ENCODE measurements at places on chromosomes 12 and 14.

DNA sequence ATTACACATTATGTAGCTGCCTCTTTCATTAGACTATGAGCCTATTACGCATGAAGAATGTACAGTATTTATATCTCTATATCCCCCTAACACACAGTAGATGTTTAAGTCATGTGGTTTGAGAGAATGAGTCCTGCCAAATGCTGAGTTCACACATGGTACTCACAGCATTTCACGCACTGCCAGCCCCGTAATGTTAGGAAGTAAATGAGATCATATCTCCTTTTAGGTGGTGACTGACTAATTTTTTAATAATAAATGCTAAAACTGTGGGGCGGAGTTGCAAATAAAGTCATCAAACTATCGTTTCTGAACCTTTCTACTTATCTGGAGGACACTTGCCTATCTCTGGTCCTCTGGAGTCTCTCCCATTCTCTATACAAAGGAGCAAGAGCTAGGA is 343.8 kb downstream of the ADAMTS20 start:
- DNase-seq: no peak

GRCh38 chr14:32817780-32818179 is 120.9 kb upstream of the NPAS3 start:
- no peak for DNase-seq

- no peak for DNase-seq
Observed at GRCh38 chr14:54652605-54653052, 85.7 kb downstream of the SAMD4A start.

DNA sequence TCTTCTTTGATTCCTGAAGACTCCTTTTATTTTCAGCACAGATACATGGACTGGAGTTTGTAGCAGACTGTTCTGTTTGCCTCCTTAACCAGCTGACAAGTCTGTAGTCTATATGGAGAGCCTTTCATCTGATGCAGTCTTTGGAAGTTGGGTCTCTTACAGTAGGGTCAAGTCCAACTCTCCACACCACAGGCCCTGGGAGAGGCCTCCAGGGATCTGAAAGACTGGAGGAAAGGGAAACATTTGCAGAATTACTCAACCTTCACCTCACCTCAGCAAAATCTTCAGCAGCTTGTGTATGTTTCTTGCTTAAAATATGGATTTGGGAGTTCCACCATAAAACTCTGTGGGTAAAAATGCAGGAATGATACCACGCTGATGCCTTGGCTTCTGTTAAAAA is 188.4 kb downstream of the MSRB3 start:
- DNase-seq: no peak

DNA sequence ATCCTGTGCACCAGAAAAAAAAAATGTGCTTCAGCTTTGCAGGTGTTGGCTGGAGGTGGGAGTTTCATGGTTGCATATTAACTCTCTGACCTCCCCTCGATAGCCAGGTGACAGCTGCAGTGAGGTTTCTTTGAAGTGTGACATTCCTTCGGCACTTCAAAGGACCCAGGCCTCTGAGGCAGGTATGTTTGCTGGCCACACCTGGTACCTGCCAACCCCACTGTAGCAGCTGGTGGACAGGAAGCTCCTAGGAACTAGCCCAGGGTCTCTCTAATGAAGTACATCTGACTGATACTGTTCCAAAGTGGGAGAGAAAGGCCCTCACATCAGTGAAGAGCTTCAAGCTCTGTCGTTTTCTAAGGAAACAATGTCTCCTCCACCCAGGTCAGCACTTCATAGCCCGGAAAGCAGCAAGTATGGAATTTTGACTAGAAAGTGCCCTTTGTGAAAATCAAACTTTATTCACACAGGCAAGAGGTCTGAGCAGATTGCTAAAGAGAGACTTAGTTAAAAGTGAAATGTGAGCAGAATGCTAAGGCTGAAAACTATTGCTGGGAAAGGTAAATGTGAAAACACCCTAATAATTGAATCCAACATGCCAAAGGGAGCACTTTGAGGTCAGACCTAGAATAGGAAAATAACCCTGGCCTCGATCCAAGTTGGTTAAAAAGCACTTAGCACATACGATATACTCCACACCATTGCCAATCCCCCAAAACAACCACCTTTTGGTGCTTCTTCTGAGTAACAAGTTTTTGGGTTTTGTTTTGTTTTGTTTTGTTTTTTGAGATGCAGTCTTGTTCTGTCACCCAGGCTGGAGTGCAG is 71.3 kb downstream of the PHLDA1 start:
- no peak for DNase-seq

DNA sequence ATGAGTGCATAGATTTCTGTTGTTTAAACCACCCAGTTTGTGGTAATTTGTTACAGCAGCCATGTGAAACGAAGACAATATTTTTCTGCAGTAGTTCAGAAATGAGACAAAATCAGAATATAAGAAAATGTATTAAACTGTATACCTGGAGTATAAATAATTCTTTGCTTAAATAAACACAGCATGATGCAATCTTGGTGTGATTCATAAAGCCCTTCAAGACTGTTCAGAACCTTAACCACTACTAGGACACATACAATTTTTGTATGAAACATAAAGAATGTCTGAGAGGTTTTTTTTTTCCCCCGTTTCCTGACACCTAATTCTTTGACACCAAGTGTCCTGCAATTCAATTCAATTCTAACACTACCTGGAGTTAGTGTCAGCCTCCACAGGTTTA is 10.5 kb downstream of the C12orf75 start:
- DNase-seq: no peak

- no peak for DNase-seq
Observed at GRCh38 chr14:60348211-60348610, 99.2 kb downstream of the PPM1A start.

DNA sequence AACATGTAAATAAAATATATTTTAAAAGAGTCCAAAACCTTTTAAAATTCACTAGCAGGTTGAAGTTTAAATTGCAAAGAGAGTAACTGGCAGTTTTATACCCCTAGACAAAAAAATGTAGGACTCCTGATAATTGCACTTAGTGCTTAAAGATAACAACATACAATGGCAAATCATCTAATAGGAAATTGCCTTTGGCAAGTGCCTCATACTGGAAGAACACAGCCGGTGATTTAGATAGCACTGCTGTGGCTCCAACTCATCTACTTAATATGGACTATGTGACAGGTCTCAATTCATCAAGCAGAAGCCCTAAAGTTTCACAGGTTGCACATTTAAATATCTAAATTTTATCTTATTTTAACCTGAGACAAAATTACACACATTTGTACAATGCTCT is 13.4 kb downstream of the C12orf50 start:
- DNase-seq: no peak

DNA sequence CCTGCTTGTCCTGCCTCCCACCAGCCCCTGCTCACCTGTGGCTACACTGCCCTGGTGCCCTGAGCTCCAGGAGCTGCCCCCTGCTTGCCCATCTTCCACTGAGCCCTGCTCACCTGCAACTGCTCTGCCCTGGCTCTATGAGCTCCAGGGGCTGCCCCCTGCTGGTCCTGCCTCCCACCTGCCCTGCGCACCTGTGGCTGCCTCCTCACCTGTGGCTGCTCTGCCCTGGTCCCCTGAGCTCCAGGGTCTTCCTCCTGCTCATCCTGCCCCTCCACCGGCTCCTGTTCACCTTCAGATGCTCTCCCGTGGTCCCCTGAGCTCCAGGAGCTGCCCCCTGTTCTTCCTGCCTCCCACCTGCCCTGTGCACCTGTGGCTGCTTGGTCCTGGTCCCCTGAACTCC is 247.6 kb downstream of the TMEM121 start:
- DNase-seq: no peak

DNA sequence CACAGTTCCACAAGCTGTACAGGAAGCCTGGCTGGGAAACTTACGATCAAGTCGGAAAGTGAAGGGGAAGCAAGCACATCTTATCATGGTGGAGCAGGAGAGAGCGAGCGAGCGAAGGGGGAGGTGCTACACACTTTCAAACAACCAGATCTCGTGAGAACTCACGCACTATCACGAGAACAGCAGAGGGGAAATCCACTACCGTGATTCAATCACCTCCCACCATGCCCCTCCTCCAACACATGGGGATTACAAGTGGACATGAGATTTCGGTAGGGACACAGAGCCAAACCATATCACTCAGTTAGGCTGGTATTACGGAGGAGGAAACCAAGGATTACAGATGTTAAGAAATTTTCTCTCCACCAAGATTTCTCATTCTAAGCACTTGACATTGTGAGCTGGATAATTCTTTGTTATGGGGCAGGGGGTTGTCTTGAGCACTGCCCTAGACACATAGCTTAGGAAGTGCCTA is 262.0 kb upstream of the G2E3 start:
- DNase-seq: no peak

DNA sequence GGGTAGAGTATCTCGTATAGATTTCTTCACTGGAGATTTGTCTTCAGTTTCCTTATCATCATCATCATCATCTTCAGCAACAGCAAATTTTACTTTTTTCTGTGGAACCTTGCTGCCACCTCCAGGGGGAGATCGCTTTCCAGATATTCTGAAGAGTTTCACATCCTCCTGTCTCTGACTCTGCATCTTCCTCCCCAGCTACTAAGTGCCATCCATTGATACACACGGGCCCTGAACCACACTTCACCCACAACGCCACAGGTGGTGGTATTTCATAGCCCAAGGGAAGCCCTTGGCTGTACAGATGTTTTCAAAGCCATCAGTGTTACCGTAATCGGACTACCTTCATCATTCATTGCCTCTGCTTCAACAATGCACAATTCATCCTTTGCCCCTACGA is 82.2 kb downstream of the PPP2R5C start:
- no peak for DNase-seq

- no peak for DNase-seq
Observed at GRCh38 chr12:12693111-12693671, 2.8 kb downstream of the GPR19 start.

- no peak for DNase-seq
Observed at GRCh38 chr14:74613211-74613914, 1.3 kb upstream of the LTBP2 start.

DNA sequence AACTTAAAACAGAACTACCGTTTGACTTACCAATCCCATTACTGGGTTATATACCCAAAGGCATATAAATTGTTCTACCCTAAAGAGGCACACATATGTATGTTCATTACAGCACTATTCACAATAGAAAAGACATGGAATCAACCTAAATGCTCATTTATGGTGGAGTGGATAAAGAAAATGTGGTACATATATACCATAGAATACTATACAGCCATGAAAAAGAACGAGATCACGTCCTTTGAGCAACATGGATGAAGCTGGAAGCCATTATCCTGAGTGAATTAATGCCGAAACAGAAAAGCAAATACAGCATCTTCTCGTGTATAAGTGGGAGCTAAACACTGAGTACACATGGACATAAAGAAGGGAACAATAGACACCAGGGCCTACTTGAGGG is 31.8 kb downstream of the TMEM229B start:
- no peak for DNase-seq

DNA sequence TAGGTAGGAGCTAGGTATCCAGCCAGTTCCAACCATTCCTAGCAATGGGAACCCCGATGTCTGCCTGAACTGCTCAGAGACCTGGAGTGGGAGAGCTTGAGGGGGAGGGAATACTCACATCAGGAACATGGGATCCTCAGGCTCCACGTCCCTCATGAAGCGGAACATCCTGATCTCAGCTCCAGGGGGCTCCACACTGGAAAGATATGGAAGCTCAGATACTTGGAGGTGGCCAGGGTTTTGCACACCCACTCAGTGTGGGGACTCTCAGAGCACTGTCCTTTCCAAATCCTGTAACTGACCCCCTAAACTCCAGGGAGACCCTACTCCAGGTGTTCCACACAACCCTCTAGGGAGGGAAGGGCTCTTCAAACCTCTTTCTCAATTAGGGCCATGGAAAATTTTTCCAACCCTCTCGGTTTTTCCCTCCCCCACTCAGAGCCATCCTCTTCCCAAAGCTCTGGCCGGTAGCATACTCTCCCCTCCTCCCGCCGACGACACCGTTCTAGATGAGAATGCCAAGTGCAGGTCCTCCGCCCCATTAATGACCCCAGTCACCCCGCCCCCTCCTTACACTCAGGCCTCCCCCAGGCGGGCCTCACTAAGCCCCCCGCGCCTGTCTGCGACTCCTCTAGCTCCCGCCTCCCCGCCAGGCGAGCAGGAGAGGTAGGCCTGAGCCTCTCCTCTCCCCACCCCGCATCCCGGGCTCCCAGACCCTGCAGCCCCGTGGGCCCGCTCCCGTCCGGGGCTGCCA is 597 bp downstream of the MLF2 start:
- no peak for DNase-seq

- DNase-seq: no peak
Observed at GRCh38 chr12:15689751-15690191, 99.4 kb downstream of the EPS8 start.

DNA sequence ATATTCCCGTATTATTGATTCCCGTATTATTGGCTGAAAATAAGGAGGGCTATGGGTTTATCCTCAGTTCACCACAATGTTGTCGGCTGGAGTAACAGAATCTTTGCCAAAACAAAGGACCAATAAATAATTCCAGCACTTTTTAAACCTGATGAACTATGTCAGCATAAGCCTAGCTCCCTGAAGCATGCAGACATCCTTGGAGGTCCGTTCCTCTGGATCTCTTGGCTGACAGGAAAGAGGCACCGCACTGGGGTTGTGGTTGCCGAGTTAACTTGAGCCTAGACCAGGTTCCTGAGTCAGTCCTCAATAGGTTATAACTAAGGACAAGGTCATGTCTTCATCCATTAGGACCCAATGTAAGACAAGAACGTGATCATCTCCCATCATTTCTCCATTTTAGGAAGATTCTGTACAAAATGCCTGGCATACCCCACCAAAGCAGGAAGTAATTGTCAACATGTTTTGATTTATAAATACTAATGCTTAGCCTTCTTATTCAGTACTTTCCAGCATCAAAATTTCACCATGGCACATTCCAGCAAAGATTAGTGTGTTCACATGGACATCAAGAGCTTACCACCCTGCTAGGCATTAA is 36.6 kb downstream of the NID2 start:
- no peak for DNase-seq

DNA sequence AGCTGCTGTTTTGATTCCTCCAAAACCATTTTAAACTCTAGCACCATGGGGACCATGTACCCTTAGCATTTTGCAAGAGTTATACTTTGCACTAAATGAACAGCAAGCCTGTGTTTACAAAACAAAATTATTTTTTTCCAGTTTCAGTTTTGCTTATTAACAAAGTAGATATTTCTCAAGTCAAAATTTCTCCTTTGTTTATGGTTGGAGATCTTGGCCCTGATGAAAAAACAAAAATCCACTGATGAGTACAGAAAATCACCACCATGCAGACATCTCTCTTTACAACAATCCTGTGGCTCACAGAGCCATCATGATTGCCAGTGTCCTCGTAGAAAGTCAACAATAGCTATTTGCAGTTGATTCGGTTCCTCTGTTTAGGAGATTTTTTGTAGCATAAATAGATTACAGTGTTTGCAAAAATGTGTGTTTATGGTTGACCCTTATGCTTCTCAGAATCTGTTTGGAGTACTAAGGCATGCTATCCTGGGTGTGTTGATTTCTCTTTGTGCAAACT is 201.1 kb upstream of the NUDT4 start:
- no peak for DNase-seq

DNA sequence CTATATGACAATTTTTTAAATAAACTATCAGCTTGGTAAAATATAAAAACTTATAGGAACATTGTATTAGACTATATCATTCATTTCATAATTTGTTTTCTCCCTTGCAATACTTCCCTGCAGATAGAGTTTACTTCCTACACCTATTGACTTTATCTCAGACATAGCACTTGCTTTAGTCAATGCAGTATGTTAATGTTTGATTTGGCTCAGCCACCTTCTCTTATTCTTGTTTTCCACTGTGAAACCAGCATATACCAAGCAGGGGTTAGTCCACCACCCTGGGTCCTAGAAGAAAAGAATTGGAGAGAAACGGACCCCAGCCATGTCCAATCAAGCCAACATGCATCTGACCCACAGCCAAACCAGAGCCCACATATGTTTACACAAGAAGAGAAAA is 10.4 kb upstream of the SOX5 start:
- no peak for DNase-seq
